ENCODE measurements at places on chromosomes 2 and 18. TPM values are rescaled to one million over a fixed set of nuclear protein-coding genes. Genes with fewer than 3 reads are reported as not detected.

The LYG2 gene
- not detected for polyA plus RNA-seq

The ANTXR1 gene
- polyA plus RNA-seq, result 5.2 TPM

The RSAD2 gene
- 0.16 TPM for polyA plus RNA-seq

The RAD51AP2 gene
- polyA plus RNA-seq, result 0.54 TPM

The SLC16A14 gene
- 125 TPM for polyA plus RNA-seq

The TIA1 gene
- 1,297 TPM for polyA plus RNA-seq

The CABLES1 gene
- 1.8 TPM for polyA plus RNA-seq

The ST6GAL2 gene
- polyA plus RNA-seq, result 21.8 TPM

The INPP5D gene
- polyA plus RNA-seq, result not detected

The MCEE gene
- 28.3 TPM for polyA plus RNA-seq

The CDH19 gene
- 0.11 TPM for polyA plus RNA-seq

The OSR1 gene
- polyA plus RNA-seq, result not detected

The RESP18 gene
- not detected for polyA plus RNA-seq

The EHD3 gene
- polyA plus RNA-seq, result 3.5 TPM

The RGPD8 gene
- polyA plus RNA-seq, result 6.8 TPM

The MYCN gene
- polyA plus RNA-seq, result 27.2 TPM

The PHOSPHO2 gene
- 25.4 TPM for polyA plus RNA-seq

The NDUFB3 gene
- polyA plus RNA-seq, result 154 TPM

The TEX261 gene
- polyA plus RNA-seq, result 30.3 TPM

The CRYBA2 gene
- polyA plus RNA-seq, result not detected

The IL36RN gene
- polyA plus RNA-seq, result not detected

The SRD5A2 gene
- polyA plus RNA-seq, result 0.11 TPM

All from neural cell (in vitro differentiated cells).